Caki2 (cell line): ENCODE measurements at places on chromosomes 4 and X. TPM values are rescaled to one million over a fixed set of nuclear protein-coding genes. Genes with fewer than 3 reads are reported as not detected.

The P2RY8 gene
- not detected in 2 replicates for total RNA-seq

The KLF8 gene
- 0.52 and 0.68 TPM in 2 replicates for total RNA-seq

The PDHA2 gene
- not detected in 2 replicates for total RNA-seq

The GAB1 gene
- total RNA-seq, result 1.3 and 17.5 TPM in 2 replicates

The GIMD1 gene
- total RNA-seq, result not detected in 2 replicates

The MAGED4B gene
- total RNA-seq, result 5.6 and 12.9 TPM in 2 replicates

The MEPE gene
- total RNA-seq, result not detected in 2 replicates

The ZFP42 gene
- total RNA-seq, result not detected in 2 replicates

The GPM6B gene
- not detected in 2 replicates for total RNA-seq

The NXF2B gene
- not detected in 2 replicates for total RNA-seq

The H2AZ1 gene
- 614 and 655 TPM in 2 replicates for total RNA-seq

The P2RY10 gene
- not detected in 2 replicates for total RNA-seq

The CLDN22 gene
- not detected in 2 replicates for total RNA-seq

The BMX gene
- 0.71 TPM in 1 of 2 replicates, not detected in the other for total RNA-seq

The C4orf46 gene
- total RNA-seq, result 7.7 and 16.4 TPM in 2 replicates

The SPANXN4 gene
- total RNA-seq, result not detected in 2 replicates

The RHOXF2 gene
- not detected in 2 replicates for total RNA-seq

The HSD17B10 gene
- 133 and 141 TPM in 2 replicates for total RNA-seq

The ARSJ gene
- total RNA-seq, result 22.7 and 34.9 TPM in 2 replicates

The SLC7A11 gene
- total RNA-seq, result 50.0 and 55.9 TPM in 2 replicates

The PPP2R2C gene
- 38.9 and 51.9 TPM in 2 replicates for total RNA-seq

The CXorf66 gene
- total RNA-seq, result not detected in 2 replicates

The SYN1 gene
- not detected in 2 replicates for total RNA-seq

The TDO2 gene
- total RNA-seq, result 2.0 and 13.0 TPM in 2 replicates

The XAGE5 gene
- not detected in 2 replicates for total RNA-seq

The APLN gene
- 0.06 and 0.07 TPM in 2 replicates for total RNA-seq
